ENCODE measurements at places on chromosomes 7 and 10. TPM values are rescaled to one million over a fixed set of nuclear protein-coding genes. Genes with fewer than 3 reads are reported as not detected.

The MXI1 gene
- 58.6 TPM for total RNA-seq

The CYP2E1 gene
- total RNA-seq: under 0.01 TPM

The MOGAT3 gene
- not detected for total RNA-seq

The ORC5 gene
- 39.0 TPM for total RNA-seq

The CPEB3 gene
- total RNA-seq: 0.77 TPM

The PRSS37 gene
- total RNA-seq: not detected

Data from melanocyte of skin (primary cell).